Ovary (tissue), 10 donors: ENCODE measurements at places on chromosomes 16 and 17. TPM values are rescaled to one million over a fixed set of nuclear protein-coding genes. Genes with fewer than 3 reads are reported as not detected.

DNA sequence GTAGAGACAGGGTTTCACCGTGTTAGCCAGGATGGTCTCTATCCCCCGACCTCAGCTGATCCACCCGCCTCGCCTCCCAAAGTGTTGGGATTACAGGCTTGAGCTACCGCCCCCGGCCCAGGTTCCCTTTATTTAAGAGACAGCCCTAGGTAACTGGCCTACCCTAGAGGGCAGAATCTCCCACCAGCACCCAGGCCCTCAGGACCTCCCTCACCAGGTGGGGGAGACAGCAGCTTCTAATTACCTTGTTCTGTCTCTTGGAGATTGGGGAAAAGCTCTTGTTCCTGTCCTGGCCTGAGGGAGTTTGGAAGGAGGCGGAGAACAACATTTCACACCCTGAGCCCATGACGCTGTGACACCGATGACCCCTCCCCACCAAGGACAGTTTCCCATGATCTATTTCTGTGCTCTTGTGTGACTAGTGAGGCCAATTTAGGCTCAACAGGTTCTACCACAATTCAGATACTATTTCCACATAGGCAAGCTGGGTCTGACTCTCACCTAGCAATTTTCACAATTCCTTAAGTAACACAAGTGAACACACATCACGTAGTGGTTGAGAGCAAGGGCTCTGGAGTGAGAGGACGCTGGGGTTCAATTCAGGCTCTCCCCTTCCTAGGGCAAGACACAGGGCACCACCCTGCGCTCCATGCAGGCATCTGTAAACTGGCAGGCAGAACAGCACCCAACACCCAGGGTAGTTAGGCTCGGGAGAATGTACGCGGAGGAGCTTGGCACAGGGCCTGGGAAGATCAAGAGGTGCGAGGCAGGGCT is 20.4 kb downstream of the HDAC5 start:
- DNase-seq: no peak

- DNase-seq: no peak
These were observed 104.6 kb downstream of the SEC14L1 start for GRCh38 chr17:77245162-77245926.

GRCh38 chr16:14608604-14609003 is 21.5 kb downstream of the PARN start:
- DNase-seq: no peak

- no peak for DNase-seq
These were observed 4.2 kb upstream of the CRK start for GRCh38 chr17:1460233-1460632.

DNA sequence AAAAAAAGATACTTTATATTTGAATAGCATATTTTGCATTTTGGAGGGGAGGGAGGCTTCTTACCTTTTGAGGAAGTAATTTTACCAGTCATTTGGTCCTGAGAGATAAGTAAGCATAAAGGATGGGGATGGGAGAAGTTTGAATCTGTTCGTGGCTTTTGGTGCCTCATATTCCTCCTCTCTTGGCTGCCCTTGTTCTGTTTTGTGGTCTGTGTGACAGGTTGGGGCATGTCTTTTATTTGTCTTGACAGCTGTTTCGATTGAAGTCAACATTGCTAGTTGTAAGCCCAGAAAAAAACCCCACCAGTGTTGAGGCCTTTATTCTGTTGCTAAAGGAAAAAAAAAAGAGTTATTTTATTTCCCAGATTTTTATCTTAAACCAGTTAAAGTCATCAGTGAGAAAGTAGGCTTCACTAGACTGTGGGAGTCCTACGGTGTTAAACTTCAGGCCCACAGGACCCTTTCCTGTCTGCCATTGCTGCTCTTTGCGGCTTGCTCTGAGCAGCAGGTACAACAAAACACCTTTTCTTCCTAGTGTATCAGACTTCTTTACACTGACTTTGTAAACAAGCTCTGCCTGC is 11.4 kb downstream of the SLC7A6 start:
- DNase-seq: no peak

DNA sequence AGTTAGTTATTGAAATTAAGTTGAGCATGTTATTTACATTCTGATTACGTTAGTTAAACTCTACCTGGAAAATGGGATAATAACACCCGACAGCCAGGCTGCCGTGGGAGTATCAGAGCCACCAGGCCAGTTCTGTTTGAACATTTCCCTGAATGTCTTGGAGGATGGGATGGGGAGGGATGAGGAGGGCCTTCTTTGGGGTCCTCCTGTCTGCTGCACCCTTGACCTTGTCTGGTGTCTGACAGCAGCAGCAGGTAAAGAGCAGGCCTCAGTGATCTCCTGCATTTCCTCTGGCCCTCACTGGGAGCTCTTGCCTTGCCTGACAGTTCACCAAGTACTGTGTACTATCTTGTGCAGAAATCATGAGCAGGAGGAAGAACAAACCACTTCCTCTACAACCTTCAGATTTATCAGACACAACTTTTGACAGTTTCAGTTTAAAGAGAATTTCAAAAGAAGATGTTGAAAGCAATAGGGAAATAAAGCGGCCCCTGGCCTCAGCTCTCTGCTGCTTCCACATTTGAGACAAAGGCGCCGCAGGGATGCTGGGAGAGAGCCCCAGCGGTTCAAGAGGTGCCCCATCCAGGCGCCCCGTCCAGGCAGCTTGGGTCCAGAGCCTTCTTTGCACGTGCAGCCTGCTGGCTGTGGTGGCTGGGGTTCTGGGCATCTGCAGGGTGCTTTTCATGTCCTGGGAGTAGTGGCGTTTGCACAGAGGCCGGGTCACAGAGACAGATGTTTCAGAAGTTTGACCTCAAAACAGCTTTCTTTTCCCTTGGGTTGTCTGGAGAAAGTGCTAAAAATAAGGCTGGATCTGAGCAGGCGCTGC is 25.3 kb downstream of the CMIP start:
- no peak for DNase-seq

DNA sequence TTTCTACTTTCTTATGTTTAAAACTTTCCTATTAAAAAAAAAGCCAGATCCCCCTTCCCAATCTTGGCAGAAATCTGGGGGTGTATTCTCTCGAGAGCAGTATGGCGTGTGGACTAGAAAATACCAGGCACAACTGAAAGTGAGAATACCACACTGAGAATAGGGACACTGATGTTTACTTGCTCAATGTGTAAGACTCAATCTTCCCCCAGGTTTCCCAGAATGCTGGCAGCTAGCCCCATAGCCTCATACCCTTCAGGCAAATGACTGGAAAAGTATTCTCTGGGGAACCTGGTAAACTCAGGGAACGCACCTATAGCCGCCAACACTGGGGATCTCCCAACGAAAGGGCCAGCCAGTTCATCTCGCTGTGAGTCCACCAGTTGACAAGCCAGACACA is 15.3 kb downstream of the ZZEF1 start:
- no peak for DNase-seq

GRCh38 chr17:73720187-73720834 is 76.1 kb upstream of the SDK2 start:
- no peak for DNase-seq

- DNase-seq: no peak
These were observed 19.4 kb upstream of the NFATC3 start for GRCh38 chr16:68065716-68066305.

DNA sequence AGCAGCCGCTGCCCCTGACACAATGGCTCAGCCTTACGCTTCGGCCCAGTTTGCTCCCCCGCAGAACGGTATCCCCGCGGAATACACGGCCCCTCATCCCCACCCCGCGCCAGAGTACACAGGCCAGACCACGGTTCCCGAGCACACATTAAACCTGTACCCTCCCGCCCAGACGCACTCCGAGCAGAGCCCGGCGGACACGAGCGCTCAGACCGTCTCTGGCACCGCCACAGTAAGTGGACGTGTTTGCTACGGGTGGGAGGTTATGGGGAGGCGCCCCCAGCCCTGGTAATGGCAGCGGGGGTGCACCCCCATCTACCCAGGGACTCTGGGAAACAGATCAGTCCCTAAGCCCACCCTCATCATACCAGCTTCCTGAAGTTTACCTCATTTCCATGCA is 185.5 kb downstream of the RBFOX1 start:
- no peak for DNase-seq

DNA sequence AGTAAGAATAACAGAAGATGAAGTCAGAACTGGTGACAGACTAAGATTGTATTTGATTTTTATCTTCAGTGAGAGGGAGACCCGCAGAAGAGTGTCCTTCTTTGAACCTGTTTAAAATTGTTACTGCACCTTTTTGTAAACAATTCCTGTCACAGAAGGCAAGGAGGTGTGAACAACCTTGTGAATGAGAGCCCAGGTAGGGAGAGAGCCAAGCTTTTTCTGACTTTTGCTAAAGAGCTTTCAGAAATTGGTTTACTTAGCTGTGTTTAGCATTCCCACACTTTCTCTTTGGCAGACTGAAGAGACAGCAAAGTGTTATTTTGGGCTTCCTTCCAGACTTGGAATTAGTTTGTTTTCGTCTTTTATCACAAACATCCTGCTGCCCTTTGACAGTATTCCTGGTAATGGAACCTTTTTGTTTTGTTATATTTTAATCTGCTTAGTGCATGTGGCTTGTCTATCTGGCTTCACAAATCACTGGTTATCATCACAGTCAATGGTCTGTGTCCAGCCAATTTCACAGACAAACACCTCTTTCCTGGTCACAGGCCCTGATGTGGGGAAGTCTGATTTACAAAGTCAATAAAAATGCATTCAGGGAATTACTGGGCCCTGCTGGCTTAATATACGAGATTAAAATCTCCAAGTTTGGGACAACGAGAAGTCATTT is 85.7 kb upstream of the HS3ST2 start:
- DNase-seq: no peak

GRCh38 chr17:72077326-72077960 is 43.4 kb upstream of the SOX9 start:
- no peak for DNase-seq

GRCh38 chr17:6108382-6108781 is 38.2 kb downstream of the WSCD1 start:
- no peak for DNase-seq

DNA sequence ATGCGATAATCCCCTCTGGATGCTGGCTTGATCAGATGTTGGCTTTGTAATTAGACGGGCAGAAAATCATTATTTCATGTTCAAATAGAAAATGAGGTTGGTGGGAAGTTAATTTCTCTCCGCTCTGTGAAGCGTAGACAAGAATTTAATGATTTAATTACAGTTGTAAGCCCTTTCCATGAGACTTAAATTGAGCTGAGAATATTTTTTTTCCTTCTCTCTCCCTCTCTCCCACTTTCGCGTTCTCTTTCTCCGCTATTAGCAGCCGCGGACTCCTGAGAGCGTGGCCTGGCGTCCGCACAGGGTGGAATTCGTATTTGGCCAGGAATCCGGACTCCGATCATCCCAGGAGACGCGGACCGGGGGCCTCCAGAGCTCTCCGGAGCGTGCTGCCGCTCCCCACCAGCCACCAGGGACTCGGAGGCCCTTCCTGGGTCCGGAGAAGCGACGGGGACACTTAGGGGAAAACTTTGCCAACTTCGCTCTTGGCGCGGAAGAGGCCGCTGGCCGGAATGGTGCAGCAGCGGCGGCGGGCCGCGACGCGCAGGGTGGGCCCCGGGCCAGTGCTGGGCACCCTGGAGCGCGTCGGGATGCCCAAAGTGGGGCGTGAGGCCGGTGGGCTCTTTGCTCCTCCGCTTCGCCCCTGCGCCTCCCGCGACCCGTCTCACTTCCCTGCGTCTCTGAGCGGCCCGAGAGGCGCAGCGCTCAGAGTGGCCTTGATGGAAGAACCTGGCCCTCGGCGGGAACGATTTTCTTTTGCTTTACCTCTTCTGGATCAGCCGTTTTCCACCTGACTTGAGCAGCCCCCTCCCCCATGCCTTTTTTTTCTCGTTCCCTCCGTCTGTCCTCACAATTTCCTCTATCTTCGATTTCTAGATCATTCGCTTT is 3.6 kb upstream of the IRX3 start:
- DNase-seq: no peak

GRCh38 chr17:27807567-27808470 is 7.5 kb upstream of the NOS2 start:
- no peak for DNase-seq

DNA sequence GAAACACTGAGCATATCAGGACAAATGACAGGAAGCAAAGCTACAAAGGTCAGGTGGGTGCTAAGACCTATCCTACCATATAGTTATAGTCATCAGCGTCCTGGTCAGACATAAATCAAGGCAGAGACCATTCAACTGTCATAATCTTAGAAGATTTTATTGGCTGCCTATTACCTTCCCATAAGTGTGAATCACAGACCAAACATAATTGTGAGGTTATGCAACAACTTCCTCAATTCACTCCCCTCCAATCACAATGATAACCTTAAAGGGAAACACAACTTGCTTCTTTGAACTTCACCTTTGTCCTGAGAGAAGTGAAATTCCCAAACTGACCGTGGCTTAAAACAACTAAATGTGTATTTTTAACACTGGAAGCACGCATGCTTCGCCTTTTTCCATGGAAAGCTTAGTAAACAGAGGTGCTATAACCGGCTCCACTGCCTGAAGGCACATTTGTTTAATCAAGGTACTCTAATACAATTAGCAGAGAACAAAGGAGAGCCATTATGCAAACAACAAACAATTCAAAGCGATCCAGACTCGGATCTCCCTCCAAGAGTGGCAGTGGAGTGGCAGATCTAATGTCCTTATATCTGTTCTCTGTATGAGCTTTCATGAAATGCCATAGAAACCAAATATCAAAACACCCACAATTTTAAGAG is 84.9 kb downstream of the TMEM114 start:
- no peak for DNase-seq

DNA sequence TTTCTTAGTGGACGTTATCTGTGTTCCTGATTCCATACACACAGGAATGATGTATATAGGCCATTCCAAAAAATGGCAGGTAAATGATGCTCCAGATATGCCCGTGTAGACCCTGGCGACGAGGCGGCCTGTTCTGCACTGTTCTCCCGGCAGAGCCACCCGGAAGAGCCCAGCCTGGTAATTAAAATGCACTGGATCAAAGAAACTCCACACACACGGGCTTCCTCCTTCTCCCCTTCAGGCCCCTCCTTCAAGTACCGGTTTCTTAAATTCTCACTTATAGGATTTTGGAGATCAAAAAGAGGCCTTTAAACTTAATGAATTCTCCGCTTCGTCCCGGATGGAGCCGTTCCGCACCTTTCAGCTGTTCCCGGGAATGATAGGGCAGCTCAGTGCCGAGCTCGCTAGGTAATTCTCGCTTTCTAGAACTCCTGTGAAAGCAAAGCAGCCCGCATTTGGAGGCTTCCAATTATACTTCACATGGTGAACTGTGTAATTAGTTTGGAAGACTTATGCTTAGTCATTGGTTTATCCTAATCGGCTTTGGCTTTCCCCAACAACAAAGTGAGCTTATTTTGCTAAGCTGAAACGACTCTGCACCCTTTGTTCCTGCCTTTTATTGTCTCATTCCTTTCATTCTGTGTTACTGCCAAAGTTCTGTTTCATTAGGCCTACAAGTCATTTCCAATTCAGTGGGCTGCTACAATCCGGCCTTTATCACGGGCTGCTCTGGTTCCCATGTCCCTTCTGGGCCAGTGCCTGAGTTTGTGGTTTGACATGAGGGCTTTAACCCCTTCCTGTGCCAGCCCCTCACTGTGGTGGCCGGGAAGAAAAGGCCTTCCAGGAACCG is 150.0 kb downstream of the MSI2 start:
- peak; percentile 48 for DNase-seq

The SRP68 gene
- total RNA-seq: 72.8 TPM

The ZDHHC7 gene
- 30.2 TPM for total RNA-seq

The HOXB6 gene
- 1.7 TPM for total RNA-seq

The KRT9 gene
- not detected for total RNA-seq

The ASIC2 gene
- total RNA-seq: 0.24 TPM

The TERB1 gene
- total RNA-seq: not detected

The CD68 gene
- 9.8 TPM for total RNA-seq

The TEX14 gene
- total RNA-seq: 0.24 TPM

The TLCD3B gene
- total RNA-seq: not detected

The SSTR5 gene
- not detected for total RNA-seq

The CDH1 gene
- 7.7 TPM for total RNA-seq

The TMEM106A gene
- 1.5 TPM for total RNA-seq

The HBA1 gene
- 14.3 TPM for total RNA-seq
